Activated CD4-positive, alpha-beta memory T cell treated with anti-CD3 and anti-CD28 coated beads for 36 hours (primary cell): ENCODE measurements at places on chromosomes 5 and 9. TPM values are rescaled to one million over a fixed set of nuclear protein-coding genes. Genes with fewer than 3 reads are reported as not detected.

DNA sequence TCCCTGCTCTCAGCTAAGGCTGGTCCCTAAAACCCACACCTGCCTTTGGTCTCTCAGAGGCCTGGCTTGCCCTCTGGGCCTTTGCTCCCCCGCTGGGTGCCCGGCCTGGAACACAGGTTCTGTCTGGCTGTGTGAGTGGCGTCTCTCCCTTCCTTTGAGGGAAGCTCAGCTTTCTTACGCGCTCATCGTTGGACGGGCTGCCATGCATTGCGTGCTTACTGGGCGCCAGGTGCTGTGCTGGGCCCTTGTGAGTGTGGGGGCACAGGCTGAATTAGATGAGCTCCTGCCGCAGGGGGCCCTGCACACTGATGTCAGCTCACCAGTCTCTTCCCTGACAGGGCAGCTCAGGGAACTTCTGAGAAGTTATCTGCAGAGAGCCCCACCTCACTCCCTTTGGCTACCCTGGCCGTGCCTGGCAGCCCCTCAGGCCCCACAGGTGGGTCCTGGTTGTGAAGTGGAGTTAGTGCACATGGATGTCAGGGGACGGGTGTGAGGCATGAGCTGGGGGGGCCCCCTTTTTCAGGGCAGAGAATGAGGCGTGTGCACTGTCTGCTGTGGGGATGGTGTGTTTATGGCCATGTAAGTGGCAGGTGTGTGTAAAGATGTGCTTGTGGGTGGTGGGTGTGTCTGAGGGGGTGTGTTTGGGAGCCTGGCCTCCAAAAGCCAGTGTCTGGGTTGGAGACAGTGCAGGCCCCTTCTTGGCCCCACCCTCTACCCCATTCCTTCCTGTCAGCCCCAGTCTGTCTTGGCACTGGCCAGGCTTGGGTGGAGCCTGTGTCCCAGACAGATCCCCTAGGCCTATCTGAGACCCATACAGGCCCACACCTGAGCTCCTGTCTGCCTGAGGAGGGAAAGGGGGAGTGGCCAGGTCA lies 7.5 kb upstream of the RMND5B start:
- no peak overlapping the region for H3K4me3 ChIP-seq
- H3K4me1 ChIP-seq: peaks cover 6% of the 10 kb centered on the region
- no peaks in the 10 kb centered on the region for H3K36me3 ChIP-seq
- no peak overlapping the region for H3K27ac ChIP-seq
- H3K27me3 ChIP-seq: no peaks in the 10 kb centered on the region

- H3K4me3 ChIP-seq: no peak overlapping the region
- H3K27me3 ChIP-seq: no peaks in the 10 kb centered on the region
- H3K4me1 ChIP-seq: no peaks in the 10 kb centered on the region
- no peaks in the 10 kb centered on the region for H3K36me3 ChIP-seq
Observed at GRCh38 chr5:27814286-27814685, 775.9 kb upstream of the CDH9 start.

DNA sequence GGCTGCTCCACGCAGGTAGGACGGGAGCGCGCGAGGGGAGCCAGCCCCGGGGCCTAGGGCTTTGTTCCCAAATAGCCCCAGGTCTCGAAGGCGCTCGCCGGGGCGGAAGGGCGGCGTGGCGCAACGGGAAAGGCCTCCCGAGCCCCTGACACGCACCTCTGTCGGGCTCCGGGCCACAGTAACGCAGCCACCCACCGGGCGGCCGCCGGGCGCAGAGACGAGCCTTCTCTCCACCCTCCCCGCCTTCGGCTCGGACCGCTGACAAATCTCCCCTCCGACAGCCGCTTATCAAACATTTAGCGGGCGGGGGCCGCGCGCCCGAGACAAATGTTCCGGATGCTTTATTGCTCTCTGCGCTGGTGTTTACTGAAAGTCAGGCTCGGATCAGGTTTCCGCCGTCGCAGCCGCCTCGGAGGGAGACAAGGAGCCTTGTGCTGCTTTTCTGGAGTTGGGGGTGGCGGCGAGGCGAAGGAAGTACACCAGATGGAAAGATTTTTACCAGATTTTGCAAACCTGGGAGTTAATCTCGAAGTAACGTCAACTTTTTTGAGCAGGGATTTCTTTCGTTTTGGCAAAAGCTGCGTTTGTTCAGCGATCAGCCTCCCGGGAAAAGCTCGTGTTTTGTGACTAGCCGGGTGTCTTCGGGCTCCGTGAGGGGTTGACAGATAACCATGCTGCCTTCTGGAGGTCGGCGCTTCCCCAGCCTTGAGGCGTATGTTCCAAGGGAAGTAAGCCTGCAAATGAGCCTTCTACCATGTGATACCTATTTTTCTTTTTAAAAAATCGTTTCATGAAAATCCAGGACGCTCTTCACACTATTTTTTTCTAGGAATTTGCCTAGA lies 950 bp downstream of the RGMB start:
- peak overlapping the region; percentile 91 for H3K4me3 ChIP-seq
- peak; percentile 74 for DNase-seq
- H3K4me1 ChIP-seq: peaks cover 44% of the 10 kb centered on the region
- H3K36me3 ChIP-seq: no peaks in the 10 kb centered on the region
- H3K27me3 ChIP-seq: peaks cover 20% of the 10 kb centered on the region

The DRD1 gene
- total RNA-seq: not detected

DNA sequence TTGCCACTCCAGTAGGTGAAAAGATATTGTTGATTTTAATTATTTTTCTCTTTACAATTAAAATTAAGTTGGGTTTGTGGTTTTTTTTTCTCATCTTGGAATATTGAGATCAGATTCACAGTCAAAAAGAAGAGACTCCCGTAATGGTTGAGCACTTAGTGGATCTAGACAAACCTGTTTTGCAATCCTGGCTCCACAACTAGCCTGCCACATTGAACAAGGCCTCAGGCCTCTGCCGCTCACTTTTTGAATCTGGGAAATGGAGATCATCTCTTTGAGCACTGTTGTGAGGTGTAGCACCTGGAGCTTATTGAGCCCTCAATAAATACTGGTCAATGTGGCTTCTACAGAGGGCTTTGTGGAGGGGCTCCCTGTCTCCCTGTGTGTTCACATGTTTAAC lies 37.1 kb upstream of the RARS1 start:
- no peak overlapping the region for H3K27ac ChIP-seq
- no peak for DNase-seq
- no peaks in the 10 kb centered on the region for H3K36me3 ChIP-seq
- H3K27me3 ChIP-seq: no peaks in the 10 kb centered on the region

The PCDHGA4 gene
- total RNA-seq: 0.12 TPM

DNA sequence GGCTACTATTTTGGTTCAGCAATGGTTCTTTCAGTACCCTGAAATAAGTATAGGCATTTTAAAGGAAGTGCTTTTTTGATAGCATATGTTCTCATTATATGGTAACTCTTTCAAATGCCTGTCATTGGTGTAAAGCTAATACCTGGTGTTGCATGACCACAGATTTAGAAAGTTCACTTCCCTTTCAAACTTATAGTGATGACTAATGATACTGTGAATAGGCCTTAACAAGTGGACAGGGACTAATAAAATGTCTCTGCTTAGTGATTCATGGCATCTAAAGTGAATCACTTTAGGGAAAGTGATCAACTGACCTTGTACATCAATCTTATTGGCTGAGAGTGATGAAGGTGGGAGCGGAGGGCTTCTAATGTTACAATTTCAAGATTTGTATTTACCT lies 21.6 kb downstream of the MRPL22 start:
- no peak overlapping the region for H3K4me3 ChIP-seq
- no peak overlapping the region for H3K27ac ChIP-seq
- H3K4me1 ChIP-seq: no peaks in the 10 kb centered on the region
- H3K36me3 ChIP-seq: peaks cover 14% of the 10 kb centered on the region

DNA sequence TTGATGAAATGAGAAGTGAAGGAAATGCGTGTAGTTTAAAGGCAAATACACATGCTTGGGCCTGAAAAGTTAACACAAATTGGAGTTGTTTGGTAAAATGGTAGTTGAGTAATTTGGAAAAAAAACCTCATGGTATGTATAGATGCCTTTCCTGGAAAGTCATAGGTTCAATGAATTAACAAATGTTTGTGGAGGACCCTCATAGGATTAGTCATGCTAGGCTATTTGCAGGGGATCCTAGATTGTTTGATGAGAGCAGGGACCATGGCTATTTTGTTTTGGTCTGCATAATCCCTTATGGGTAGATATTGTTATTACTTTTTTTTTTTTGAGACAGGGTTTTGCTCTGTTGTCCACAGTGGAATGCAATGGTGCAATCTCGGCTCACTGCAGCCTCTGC lies 93.5 kb upstream of the NR3C1 start:
- H3K36me3 ChIP-seq: no peaks in the 10 kb centered on the region
- H3K27me3 ChIP-seq: no peaks in the 10 kb centered on the region
- no peak overlapping the region for H3K4me3 ChIP-seq
- no peak for DNase-seq
